T-helper 1 cell (primary cell): ENCODE measurements at places on chromosomes 2 and 18.

- no peak for DNase-seq
These were observed 33.4 kb downstream of the WDR43 start for GRCh38 chr2:28927878-28928277.

- no peak for DNase-seq
These were observed 735.2 kb upstream of the GCFC2 start for GRCh38 chr2:76445880-76446279.

- no peak for DNase-seq
These were observed 36.8 kb upstream of the ALPP start for GRCh38 chr2:232341739-232342126.

- DNase-seq: no peak
These were observed 205.9 kb downstream of the KCNS3 start for GRCh38 chr2:18084376-18084775.

GRCh38 chr2:76870581-76870980 is 651.6 kb downstream of the LRRTM4 start:
- no peak for DNase-seq

- no peak for DNase-seq
These were observed 54.2 kb upstream of the CTDP1 start for GRCh38 chr18:79625195-79625923.

- DNase-seq: no peak
These were observed 11.0 kb downstream of the FAM171B start for GRCh38 chr2:186704897-186705296.

DNA sequence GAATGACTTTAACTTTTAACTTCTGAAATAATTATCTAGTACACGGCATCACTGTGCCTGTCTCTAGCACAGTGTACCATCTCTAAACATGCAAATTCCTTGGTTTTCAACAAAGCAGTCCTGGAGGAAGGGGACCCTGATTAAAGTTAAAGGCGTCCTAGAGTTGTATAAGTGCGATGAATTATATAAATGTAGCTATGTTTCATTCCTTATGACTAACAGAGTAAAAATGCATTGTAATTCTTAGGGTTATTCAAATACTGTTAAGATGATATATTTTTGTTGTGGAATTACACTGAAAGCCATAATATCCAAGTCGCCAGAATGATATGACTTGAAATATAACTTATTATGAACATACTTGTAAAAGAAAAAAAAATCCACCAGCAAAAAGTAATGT is 544.9 kb upstream of the LINC00305 start:
- DNase-seq: no peak

DNA sequence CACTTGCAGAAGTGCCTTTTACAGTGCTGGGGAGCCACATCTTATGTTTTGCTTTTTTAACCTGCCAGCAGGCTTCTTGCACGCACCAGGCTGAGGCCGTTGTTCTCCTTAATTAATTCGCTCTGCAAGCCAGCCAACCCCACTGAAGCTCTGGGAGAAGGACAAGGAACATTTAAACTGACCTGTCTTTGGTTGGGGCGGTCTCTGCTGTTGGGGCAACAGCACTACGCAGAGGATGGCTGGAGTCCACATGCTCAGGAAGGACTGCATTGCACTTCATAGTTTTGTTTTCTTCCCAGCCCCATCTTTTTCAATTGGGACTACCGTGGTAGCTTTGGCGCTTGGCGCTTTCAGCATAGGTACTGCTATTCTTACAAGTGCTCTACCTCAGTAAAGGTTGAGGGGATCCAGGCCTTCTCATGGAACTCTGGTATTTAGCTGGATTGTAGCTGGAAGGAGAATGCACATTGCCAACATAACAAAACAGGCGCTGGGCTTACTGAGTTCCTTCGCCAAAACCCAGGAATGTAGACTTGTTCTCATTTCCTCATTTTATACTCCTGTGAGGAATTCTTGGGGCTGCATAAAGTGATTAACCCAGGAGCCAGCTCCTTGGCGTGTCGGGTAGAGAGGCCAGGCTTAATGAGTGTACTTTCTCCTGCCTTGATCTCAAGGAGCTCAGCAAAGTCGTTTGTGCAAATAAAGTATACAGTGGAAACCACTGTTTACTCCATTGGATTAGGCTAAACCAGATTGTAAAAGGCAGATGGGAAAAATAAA is 146.2 kb downstream of the PRKCE start:
- no peak for DNase-seq

DNA sequence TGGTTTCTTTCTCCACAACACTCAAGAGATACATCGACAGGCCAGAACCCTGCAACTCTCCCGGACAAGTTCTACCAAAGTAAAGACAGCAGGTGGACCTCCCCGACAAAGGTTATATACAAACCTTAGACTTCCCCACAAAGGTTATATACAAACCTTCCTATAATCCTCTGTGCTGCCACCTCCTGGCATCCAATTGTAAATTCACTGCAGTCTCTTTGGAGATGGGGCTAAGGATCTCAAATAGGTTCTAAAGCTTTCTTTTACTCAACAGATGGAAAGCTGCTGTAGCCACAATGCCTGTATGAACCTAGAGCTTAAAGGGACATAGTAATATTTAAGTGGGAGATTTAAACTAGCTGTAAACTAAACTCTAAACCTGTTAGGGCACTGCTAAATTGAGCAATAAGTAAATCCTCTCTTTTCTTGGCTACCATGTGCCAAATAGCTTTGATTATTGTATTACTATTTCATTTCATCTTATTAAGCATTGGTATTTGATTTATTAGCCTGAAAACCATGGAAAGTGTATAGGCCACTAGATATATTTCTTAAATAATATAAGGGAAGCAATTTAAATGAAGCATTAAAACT is 9.8 kb upstream of the MREG start:
- DNase-seq: no peak

DNA sequence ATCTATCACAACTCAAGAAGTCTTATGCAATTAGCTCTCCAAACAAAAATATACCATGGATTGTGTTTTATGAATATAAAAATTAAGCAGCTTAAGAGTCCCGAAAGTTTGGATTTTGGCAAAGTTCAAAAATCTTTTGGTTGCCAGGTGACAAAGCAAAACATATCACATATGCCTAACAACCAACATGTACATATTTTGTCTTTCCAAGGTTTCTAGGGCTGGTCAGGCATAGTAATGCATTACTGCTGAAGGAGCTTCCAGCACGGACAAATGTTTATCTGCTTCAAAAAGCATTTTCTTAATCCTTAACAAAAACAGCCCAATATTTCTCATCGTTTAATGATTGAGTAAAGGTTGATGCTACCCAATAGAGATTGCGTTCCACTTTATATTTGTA is 1327.1 kb upstream of the ZEB2 start:
- DNase-seq: no peak

GRCh38 chr2:176652300-176653182 is 383.3 kb downstream of the MTX2 start:
- no peak for DNase-seq

DNA sequence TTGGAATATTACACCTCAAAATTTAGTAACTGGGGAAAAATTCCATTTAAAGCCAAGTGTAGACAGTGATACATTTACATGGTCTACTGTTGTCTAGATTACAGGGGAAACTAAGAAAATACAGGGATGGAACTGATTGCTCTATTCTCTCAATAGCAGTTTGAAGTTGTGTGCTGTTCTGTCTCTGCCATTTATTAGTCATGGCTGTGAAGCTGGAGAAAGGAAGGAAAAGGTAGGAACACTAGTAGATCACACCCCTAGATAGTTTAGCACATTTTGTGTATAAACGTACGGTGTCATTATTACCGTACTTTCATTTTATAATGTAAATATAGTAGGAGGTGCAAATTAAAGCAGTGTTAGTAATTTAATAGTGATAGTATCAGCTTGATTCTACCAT is 170.5 kb downstream of the PHLPP1 start:
- no peak for DNase-seq

DNA sequence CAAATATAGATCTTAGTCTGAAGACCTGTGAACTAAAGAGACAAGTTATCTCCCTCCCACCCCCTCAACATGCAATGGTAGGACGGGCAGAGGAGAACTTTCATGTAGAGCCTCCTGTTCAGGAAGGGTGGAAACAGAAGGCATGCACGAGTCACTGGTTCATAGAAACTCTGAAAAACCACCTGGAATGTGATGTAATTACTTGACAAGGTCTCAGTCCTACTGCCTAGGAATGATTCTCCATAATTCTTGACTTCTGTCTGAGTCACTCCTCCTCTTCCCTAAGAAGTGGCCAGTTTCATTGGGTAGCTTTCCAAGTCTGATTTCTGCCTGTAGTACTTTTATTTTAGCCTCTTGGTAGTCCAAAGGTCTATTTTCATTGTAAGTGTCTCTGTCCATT is 277.3 kb downstream of the PTPRM start:
- DNase-seq: no peak

- DNase-seq: no peak
These were observed 39.1 kb upstream of the PLEKHM3 start for GRCh38 chr2:208064220-208064961.

- no peak for DNase-seq
These were observed 371.9 kb upstream of the VRK2 start for GRCh38 chr2:57674743-57675142.

DNA sequence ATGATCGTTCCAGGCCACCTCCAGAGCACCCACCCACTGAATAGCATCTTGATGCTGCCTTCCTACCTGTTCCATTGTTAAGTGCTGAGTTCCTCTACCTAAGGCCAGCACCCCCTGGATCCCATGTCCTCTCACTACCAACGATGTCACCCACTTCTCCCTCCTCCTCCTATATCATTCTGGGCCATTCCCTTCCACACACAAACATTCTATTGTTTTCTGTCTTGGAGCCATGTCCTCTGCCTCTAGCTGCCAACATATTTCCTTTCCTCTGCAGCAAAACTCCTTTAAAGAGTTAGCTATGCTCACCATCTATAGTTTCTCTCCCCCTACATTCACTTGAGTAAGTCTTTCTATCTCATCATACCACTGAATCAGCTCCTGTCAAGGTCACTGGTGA is 64.0 kb upstream of the ACKR3 start:
- no peak for DNase-seq

- no peak for DNase-seq
These were observed 3.3 kb downstream of the BOK start for GRCh38 chr2:241561832-241562231.

- DNase-seq: no peak
These were observed 24.7 kb downstream of the B4GALT6 start for GRCh38 chr18:31659576-31660177.

- no peak for DNase-seq
These were observed 139.8 kb upstream of the HNMT start for GRCh38 chr2:137824501-137824900.

DNA sequence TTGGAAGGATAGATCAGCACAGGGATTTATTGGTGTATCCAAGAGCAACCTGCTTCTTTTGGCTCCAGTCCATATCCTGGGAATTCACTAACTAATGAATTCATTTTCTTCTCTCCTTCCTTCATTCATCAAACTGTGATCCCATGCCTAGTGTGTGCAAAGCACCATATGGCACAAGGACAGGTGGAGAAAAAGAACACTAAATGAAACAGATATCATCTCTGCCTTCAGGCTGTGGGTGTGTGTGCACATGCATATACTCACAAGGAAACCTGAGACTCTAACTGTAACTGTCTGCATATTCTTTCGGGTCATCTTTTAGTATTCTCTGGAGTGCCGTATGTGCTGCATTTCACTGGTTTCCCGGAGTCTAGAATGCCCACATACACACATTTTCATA is 20.2 kb downstream of the TNP1 start:
- DNase-seq: no peak
